ENCODE measurements at places on chromosomes 11 and 22.

- no peak for DNase-seq
Observed at GRCh38 chr11:10648871-10649270, 44.7 kb downstream of the IRAG1 start.

GRCh38 chr11:63769042-63769713 is 603 bp upstream of the ZFTA start:
- peak; percentile 26 for DNase-seq

- no peak for DNase-seq
Observed at GRCh38 chr22:19612866-19613572, 88.8 kb upstream of the CLDN5 start.

DNA sequence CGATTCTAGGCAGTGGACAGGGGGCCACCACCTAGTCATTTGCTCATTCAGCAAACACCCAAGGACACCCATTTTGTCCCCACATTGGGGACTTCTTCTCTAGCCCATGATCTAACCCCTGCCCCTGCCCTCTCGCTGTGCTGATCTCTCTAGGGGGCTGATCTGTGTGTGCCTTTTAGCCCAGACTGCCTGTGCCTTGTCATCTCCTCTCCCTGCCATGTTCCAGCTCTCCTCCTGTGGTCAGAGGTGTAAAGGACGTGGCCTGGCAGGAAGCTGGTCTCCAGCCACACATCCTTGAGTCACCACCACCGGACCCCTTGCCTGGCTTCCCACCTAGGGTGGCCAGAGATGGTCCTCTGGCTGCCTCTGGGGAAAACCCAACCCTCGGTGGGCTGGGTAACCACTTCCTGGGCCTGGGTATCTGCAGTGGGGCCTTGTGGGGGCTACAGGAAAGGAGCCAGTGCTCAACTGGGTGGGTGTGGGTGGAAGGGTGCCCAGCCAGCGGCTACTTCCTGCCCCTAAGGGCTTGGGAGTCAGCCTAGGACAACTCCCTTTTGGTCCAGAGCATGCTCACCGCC is 1.3 kb downstream of the CTSW start:
- no peak for DNase-seq

DNA sequence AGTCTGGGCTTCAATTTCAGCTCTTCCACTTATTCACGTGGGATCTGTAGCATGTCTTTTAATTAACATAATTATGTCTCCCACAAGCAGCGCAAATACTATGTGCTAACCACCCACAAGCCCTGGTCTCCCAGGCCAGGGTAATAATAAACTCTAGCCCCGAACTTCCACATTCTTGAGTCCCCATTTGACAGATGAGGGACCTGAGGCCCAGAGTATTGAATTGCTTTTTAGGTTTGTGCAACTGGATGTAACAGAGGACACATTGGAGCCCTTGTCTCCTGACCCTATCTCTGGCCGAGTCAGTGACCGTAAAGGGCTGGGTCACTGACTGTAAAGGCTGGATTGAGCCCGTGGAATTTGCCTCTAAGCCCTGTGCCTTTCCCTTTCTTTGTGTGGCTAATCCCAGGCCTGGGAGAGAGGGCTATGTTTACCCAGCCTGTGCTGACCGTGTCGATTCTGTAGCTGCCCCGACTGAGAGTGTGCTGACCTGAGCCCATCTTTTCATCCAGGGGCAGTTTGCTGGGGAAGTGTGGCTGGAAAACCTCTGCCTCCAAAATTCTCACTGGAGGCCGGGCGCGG is 3.9 kb downstream of the CRYBB2 start:
- no peak for DNase-seq

DNA sequence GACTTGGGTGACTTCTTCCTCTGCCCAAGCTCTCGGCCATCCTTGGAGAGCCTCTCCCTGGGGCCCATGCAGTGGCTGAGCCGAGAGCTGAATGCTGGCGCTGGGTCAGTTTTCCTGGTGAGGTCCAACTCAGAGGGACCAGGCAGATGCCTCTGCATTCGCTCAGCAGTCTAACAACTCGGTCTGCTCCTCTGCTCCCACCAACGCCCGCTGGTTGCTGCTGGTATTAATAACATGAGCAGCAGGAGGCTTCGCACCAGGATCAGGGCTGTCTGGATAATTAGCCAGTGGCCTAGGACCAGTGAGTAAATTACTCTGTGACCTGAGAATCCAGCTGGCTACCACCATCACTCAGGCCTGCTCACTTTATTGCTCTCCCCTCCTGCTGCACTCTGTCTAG is 77.7 kb upstream of the FAM181B start:
- no peak for DNase-seq

GRCh38 chr22:46883092-46883910 is 120.9 kb downstream of the TBC1D22A start:
- no peak for DNase-seq

DNA sequence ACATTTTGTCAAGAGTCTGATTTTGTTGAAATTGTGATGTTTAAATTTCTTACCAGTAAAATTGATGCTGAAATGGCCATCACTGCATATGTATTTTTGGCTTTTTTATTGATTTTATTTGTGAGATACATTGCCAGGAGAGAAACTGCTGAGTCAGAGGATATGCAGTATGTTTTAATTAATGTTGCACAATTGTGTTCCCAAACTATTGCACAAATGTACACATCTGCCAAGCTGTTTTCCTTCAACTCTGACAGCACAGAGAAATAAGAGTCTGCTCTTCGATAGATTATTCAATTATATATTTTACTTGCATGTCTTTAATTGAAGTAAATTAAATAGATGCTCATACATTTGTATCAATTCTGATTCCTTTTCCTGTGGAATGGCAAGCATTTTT is 640.2 kb upstream of the LUZP2 start:
- DNase-seq = peak; percentile 83

DNA sequence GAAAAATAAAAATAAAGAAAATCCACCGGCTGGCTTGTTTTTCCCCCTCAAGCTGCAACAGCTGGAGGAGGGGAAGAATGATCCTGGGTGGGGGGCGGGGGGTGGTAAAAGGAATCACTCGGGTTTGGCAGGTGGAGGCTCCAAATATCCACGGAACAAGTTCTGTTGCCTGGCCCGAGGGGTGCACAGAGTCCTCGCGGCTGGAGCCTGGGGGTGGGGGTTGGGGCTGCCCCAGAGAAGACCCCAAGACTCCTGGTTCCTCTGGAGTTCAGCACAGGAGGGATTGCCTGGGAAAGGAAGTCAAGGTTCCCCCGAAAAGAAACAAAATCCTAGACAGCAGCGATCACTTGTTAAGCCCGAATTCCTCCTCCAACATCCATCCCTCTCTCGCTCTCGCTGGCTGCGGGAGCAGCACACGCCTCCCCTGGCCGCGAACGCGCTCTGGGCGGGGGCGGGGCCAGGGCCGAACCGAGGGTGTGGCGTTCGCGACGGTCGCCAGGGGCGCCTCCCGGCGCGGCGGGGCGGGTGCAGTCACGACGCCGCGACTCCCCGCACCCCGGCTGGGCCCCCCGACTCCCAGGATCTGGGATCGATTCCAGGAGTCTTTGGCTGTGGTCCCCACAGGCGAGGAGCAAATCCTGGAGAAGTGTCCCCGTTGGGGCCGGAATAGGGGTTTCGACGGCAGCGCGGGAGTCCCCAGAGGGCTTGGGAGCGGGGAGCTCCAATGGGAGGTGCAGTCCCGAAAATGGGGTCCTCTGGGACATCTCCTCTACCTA is at the start of gene KCNA4:
KCNA4 (minus strand) TSS at position 443 of the 776 bp plus-strand sequence. CDS start 4,352 bp downstream, outside the sequence.
- peak; percentile 32 for DNase-seq

DNA sequence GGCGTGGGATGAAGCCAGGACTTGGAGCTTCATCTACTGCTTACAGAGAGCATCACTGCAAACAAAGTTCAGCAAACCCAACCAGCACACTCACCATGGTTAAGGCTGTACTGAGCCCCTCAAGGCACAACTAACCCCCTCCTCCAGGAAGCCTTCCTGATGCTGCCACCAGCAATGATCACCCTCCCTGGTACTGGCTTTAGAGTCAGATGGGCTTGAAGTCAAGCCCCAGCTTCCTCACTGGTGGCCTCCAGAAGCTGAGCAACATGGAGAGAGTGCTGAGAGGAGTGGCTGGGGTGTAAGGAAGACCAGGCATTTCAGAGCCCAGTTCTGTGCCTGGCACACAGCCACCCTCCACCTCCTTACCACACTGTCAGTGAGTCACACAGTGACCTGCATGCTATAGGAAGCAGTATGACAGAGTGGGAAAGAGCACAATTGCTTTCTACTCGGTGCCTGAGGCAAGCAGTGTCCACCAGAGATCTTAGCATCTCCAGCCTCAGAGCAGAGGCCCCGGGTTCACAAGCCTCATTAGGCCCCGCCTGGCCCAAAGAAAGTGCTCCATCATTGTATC is 24.7 kb upstream of the BAIAP2L2 start:
- DNase-seq = peak; percentile 82

DNA sequence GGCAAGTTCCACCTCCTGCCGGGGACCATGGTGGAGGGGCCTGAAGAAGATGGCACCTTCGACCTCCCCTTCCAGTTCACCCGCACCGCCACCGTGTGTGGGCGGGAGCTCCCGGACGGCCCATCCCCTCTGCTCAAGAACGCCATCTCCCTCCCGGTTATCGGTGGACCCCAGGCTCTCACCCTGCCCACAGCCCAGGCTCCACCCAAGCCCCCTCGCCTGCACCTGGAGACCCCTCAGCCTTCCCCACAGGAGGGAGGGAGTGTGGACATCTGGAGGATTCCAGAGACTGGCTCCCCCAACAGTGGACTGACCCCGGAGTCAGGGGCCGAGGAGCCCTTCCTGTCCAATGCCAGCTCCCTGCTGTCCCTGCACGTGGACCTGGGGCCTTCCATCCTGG is 6.4 kb downstream of the CDC42EP2 start:
- DNase-seq = no peak

DNA sequence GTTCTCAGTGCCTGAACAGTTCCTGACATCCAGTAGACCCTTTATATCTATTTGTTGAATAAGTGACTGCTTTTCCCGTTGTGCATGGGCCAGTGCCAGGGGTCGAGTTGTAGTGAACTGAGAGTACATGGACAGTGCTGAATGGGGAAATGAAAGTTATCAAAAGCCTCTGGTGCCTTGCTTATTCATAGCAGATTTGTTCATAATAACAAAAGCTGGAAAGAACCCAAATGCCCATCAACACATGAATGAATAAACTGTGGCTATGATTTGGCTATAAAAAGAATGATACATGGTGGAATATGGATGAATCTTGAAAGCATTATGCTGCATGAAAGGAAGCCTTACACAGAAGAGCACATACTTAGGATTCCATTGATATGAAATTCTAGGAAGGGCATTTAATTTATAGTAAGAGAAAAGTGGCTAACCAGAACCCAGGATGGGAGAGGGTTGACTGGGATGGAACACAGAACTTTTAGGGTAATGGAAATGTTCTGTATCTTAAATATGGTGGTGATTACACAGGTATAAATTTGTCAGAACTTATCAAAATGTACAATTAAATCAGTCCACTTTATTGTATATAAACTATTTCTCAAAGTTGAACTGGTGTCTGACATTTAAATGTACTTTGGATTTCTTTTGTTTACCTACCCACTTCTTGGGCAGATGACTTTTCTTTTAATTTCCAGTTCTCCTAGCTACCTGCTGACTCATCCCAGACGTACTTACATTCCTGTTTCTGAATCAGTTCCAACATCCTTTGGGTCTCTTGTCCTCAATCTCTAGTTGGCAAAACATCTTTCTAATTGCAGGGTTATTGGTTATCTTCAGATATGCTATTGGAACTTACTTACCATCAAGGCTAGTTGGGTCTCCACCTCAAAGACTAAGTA is 42.8 kb downstream of the PACS1 start:
- DNase-seq = peak; percentile 84

DNA sequence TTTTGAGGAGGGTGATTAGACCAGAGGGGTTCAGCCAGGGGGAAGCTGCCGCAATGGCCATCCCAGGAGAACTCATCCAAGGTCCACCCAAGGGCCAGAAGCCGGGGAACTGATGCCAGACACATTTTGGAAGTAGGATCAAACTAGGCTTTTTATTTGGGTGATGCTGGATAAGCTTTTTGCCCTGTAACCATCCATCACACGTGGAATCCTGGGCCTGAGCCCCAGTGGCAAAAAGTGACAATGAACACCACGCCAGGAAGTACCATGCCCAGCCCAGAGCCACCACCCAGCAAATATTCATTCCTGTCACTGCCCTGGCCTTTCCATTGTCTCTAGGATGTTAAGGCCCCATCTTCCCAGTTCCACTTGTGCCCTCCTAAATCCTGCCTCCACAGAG is 85.9 kb downstream of the ZC3H12C start:
- no peak for DNase-seq

DNA sequence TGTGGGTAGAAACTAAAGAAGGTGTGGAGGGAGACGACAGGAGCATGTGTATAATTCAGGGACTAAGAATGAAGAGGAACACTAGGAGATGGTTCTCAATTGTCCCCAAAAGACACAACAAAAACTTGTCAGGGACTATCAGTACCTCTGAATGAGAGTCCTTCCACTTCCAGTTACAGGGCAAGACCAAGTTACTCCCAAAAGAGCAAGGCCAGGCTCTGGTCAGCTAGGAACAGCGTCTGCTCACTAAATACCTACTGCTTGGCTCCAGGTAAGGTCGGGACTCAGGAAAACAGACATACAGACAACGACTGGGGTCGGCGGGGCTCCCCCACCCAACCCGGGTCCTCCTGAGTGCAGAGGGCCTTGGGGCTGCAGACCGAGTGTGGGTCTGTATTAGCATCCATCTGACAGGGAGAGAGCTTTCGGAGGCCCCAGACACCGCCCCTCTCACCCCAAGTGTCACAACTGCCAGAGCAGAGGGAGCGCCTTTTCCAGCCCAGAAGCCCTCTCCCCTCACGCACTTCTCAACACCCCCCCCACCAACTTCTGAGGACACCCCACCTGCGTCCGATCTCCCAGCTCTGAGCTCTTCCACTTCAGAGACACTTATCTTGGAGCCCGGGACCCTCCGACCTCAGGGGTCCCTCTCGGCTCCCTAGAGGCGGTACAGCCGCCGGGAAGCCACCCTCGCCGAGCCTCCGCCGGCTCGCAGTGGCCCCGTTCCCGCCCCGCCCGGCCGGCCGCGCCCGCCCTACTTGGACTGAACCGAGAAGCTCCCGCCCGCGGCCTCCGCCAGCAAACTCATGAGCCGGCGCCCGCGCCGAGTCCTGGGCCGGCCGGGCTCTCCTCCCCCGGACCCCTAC is 522 bp downstream of the RHOG start:
- no peak for DNase-seq

DNA sequence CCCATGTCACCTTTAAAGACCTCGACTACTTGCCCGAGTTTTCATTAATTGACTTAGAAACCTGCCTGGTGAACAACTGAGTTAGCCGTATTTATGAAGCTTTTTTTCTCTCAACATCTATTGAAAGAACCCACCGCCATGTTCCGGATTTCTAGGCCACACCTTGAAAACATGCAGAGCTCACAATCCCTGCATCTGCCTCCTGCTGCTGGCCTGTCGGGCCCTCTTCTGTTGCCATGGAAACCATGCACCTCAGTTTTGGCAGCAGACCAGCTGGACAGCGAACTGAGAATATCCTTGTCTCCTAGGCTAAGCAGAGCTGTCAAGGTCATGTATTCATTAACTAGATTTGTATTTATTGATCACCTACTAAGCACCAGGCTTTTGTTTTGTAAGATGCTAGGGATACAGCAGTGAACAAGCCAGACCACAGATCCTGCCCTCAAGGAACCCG is 4.3 kb upstream of the PATZ1 start:
- DNase-seq = peak; percentile 22
